ENCODE measurements at places on chromosomes 2 and 18.

DNA sequence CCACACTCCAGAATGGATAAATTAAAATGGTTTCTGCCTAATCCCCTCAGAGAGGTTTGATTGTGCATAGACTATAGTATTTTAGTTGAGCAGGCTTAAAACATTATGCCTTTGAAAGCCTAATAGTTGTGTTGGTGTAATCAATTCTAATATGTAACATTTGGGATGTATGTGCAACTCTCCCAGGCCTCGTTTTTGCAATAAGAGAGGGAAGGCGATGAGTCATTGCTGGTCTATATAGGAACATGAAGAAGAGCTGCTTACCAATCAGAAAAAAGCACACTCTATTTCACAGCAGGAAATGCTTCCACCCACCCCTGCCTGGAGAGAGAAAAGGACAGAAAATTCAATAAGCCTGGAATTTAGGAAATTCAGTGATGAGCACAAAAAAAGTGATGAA, 1424.0 kb upstream of the PIK3C3 start:
- no peak for DNase-seq

- DNase-seq, result no peak
Observed at GRCh38 chr2:39468579-39469451, 31.7 kb upstream of the MAP4K3 start.

DNA sequence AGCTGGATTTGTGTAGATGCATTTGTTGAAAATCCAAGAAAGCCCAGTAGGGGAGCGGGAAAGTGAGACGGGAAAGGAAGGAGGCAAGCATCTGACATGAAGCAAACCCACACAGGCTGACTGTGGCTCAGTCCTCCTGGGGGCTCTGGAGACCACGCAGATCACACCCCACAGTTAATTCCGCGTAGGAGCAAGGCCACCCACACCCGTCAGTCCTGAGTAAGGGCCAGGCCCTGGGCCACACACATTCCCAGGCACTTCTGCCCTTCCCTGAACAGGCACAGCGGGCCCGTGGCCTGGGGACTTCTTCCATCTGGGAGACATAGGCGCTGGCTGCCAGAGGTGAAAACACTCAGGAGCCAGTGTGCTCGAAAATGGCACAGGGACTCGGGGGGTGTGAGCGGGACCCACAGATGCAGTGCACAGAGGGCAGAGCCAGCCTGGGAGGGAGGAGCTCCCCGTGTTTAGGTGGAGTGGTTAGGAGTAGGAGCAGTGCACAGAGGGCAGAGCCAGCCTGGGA, 19.4 kb upstream of the PRLH start:
- no peak for DNase-seq

GRCh38 chr18:46728219-46728930, 28.5 kb downstream of the ST8SIA5 start:
- DNase-seq, result no peak

DNA sequence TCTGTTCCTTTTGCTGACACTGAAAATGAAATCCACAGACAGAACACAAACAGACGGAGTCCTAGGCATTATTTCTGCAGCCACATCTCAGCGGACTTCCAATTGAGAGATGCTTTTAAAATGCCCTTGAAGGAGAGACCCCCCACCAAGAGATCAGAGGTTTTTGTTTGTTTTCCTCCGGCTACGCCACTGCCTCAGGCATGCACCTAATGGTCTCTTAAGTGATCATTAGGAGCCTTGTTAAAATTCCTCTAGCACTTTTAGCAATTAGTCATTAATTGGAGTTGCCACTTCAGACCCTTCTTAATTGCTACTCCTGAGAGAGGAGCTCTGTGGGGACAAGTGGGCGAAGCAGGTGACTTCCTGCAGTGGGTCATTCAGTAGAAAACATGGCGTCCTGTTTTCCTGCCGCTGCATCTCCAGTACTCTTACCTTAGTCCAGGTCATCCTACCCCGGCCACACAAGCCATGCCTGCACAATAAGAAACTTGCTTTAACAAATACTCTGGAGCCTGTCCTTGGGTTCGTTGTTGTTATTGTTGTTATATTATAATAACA, 257.7 kb upstream of the CHAC2 start:
- DNase-seq, result no peak

DNA sequence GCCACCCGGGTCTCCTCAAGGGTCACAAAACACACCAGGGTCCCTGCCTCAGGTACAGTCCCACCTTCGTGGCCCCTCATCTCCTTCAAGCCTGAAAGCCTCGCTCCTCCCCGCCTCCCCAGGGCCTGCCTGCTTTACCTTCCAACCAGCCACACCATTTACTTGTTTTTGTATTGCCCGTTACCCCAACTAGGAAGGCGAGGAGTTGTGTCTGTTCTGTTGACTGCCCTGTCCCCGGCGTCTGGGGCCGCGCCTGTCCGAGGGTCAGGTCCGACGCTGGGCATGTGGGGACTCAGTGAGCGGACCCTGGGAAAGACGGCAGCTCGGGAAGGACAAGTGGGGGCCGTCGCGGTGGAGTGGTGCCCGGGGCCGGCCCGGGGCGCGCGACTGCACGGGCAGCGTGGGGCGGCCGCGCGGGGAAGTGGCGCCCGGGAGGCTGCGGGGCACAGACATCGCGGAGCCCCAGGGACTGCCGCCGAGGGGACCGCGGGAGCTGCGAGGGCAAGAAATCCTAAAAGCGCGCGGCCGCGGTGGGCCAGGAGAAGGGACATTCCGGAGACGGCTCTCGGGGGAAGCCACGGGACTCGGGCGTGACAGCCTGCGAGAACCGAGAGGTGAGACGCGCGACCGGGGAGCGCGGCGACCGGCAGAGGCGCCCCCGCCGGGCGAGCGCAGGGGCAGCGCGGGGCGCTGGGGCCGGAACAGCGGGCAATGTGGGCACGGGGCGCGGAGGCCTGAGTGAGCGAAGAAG, 797 bp upstream of the GRHL1 start:
- no peak for DNase-seq

DNA sequence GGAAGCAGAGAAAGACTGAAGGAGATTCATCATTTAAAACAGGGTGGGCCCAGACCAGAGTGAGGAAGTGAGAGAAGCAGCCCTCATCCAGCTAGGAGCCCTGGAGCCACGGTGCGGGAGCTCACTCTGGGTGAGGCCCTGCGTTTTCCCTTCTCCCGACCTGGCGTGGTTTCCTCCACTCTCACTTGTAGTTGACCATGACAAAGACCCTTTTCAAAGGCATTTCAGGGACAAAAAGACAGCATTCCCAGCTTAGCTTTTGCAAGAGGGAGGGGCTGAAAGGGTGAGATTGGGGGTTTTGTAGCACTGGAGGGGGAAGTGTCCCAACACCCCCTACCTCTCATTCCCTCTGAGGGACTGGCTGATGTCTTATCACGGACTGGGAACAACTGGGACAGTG, 56.6 kb downstream of the TRPM8 start:
- no peak for DNase-seq

GRCh38 chr2:129912066-129912820, 67.2 kb upstream of the RAB6C start:
- DNase-seq, result no peak

DNA sequence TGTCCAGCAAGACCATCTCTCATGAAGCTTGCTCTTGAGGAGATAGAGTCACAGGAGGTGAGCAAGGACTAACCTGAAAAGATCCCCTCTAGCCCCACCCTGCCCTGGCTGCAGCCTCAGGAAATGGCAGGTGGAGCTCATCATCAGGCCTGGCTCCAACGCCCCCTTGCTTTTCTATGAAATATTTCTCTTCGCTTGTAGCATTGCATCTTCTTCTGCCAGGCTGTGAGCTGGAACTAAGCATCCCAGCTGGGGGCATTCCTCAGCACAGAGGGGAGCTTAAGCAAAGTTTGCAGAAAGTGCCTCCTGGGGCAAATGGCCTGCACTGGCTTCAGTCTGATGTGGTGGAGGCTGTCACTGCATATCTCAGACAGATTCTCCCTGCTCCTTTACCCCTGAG, 90.1 kb upstream of the LGALSL start:
- DNase-seq, result no peak

GRCh38 chr2:132999421-132999820, 329.4 kb upstream of the LYPD1 start:
- no peak for DNase-seq

DNA sequence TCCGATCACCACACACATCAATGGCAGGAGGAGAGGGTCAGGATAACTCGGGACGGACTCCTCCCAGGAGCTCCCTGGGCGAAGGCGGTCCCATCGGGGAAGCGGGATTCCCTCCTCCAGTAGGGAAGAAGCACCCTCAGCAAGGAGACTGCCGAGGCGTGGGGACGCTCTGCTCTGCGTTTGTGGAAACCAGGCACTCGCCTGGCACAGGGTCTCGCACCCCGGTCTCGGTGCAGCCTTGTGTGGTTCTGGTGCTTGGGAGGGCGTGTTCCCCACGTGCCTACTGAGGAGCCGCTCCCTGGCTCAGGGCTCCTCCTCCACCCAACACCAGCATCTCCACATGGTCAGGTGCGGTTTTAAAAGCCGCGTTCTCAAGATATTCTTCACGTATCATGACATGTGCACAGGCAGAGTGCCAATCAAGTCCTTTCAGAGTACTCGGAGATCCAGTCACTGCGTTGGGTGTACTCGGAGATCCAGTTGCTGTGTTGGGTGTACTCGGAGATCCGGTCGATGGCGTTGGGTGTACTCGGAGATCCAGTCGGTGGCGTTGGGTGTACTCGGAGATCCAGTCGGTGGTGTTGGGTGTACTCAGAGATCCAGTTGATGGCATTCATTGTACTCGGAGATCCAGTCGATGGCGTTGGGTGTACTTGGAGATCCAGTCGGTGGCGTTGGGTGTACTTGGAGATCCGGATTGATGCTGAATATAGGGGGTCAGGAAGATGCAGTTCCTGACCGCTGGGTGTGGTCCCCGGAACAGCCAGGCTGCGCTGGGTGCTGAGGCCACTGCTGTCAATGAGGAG, 117.5 kb downstream of the RTP5 start:
- DNase-seq, result no peak

DNA sequence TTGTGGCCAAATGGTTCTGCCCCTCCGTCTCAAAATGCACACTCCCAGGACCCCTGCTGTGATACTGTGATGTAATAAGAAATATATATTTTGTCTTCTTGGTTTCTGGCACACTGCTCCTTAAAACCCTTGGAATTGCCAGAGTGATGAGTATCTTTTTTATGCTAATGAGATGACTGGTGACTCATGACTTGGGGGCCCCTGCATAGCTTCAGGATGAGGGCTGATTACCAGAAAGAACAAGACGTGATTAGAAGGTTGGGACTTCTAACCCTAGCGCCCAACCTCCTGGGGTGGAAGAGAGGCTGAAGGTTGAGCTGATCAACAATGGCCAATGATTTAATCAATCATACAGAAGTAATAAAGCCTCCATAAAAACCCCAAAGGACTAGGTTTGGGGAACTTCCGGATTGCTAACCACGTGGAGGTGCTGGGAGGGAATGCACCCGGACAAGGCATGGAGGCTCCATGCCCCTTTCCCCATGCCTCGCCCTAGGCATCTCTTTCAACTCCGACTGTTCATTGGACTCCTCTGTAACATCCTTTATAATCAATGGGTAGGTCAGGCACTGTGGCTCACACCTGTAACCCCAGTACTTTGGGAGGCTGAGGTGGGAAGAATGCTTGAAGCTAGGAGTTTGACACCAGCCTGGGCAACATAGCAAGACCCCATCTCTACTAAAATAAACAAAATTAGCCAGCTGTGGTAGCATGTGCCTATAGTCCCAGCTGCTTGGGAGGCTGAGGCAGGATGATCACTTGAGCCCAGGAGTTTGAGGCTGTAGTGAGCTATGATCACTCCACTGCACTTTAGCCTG, 89.1 kb downstream of the HS1BP3 start:
- peak; percentile 89 for DNase-seq

GRCh38 chr2:227703280-227703732, 14.5 kb downstream of the SLC19A3 start:
- no peak for DNase-seq

GRCh38 chr2:168622559-168622958, 166.5 kb downstream of the CERS6 start:
- no peak for DNase-seq

GRCh38 chr2:149884871-149885270, 297.3 kb upstream of the MMADHC start:
- DNase-seq, result no peak

Measured in astrocyte of the cerebellum (primary cell).